HEK293T (cell line): ENCODE measurements at places on chromosomes 16 and 17.

DNA sequence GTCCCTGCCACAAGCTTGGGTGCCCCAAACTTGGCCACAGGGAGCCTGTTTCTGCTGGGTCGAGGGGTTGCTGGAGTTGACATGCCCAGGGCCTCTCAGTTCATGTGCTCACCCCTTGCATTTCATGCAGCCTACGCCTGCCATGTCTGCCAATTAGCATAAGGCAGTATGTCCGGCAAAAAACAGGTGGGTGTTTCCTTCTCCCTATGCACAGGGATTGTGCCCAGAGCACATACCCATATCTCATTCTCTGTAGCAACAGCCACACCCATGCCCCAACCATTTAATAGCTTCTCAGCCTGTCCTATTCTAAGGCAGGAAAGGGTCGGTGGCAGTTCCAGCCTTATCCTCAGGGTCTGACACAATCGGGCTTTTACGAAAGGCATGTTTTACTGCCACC, 340.4 kb upstream of the ASIC2 start:
- DNase-seq: no peak

GRCh38 chr16:83356266-83356665, 451.5 kb upstream of the HSBP1 start:
- peak; percentile 51 for DNase-seq

GRCh38 chr17:33647956-33648355, 354.9 kb upstream of the ASIC2 start:
- peak; percentile 9 for DNase-seq

GRCh38 chr17:50056961-50057330, 1.0 kb downstream of the ITGA3 start:
- DNase-seq: no peak

DNA sequence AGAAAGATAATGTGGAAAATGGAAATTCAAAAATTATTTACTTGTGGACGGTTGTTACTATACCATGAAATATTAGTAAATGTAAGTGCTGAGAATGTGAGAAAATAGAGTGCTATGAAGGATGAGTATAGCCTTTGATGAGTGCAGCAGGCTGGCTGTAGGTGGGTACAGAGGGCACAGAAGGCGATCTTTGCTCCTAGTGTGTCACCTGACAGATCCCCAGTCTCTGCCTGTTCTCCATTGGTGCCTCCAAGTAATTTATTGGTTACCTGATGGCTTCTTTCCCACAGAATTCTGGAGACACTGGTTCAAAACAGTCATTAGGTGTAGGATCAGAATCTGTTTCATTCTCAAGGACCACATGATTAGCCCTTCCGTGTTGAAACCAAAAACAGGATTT, 28.9 kb downstream of the ABCA9 start:
- DNase-seq: no peak

- DNase-seq: no peak
These were observed 15.8 kb downstream of the DRC3 start for GRCh38 chr17:17988427-17988945.

- no peak for DNase-seq
These were observed 1480.2 kb upstream of the CDH8 start for GRCh38 chr16:63516394-63516793.

DNA sequence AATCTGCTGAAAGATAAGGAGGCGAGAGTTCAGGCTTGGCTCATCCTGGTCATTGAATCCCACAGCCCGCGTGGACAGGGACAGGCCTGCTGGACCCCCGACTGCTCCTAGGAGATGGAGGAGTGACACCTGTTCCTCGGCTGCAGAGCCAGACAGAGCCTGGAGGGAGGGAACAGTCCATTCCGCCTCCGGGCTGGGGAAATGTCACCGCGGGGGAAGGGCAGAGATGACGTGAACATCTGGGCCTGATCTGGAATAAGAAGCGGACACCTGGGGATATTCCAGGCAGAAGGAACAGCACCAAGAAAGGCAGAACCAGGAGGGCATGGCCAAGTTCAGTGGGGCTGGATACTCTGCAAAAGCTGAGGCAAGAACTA, 1.5 kb downstream of the ZNF747 start:
- no peak for DNase-seq

GRCh38 chr17:80837711-80838110, 153.9 kb upstream of the CHMP6 start:
- DNase-seq: no peak

DNA sequence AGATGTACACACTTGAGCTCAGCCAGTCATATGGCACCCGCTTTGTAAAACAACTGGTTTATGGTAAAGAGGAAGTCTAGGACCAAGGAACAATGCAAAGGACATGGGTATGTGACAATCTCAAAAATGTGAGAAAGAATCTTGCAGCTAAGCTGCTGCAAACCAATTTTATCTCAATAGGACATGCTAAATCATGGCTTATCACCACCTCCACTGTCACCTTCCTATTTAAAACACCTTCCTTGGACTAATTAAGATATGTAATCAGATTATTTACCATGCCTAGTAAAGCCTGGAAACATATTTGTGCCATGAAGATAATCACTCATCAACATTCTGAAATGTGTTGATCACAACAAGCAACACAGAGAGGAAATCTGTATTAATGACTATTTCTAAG, 622.7 kb downstream of the CDH11 start:
- DNase-seq: no peak

GRCh38 chr17:63557416-63557815, 7.1 kb downstream of the DCAF7 start:
- DNase-seq: no peak

DNA sequence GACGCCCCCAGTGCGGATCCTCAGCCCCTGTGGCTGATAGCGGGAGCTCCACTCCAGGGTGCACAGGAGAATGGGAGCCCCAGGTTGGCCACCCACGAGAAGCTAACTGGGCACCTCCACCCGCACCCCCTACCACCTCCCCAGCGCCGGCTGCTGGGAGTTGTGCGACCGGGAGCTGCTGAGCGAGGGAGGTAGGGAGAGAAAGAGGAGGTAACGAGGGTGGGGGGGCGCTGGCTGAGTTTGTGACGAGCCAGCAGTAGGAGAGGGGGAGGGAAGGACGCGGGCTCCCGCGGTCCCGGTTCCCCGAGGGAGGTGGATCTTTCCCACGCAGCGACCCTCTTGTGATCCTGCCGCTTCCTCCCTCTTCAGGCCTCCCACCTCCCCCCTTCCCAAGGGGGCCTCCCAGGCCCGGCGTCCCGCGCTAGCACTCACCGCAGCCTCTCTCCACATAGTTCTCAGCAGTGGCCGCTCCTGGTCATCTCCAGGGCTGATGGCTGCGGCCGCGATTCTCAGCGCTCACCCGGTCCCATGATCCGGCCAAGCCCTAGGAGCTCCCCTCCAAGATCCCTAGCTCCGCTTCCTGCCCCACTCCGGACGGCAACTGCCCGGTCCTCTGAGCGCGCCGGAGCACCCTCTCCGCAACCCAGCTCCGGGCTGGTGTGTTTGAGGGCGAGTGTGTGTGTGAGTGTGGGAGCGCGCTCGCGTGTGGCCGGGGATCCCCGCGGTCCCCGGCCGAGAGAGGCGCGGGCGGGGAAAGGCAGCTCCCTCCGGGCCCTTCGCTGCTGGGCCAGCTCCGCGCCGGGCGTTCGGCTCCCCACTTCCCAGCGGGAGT, at the start of gene GRIN2A:
Gene GRIN2A, minus strand, starts transcription at position 207 of the 832 bp plus-strand sequence. CDS start 2,017 bp downstream, outside the sequence.
- DNase-seq: no peak

GRCh38 chr17:55845385-55845784, 94.5 kb downstream of the PCTP start:
- DNase-seq: peak; percentile 53

GRCh38 chr17:47935961-47936360, 5.4 kb upstream of the PNPO start:
- no peak for DNase-seq

- no peak for DNase-seq
These were observed 254.5 kb upstream of the ELAC2 start for GRCh38 chr17:13272296-13272695.

DNA sequence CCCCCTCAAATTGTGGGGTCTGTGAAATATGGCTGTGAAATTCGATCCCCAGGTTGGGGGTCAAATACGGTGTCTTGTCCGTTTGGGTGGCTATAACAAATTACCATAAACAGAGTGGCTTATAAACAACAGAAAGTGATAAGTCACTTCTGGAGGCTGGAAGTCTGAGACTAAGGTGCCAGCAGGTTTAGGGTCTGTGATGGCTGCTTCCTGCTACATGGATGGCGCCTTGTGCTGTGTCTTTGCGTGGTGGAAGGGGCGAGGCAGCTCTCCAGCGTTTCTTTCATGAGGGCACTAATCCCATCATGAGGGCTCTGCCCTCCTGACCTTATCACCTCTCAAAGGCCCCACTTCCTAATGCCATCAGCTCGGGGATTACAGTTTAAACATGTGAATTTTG, 120.0 kb downstream of the IRF8 start:
- DNase-seq: no peak

GRCh38 chr17:38442548-38442947, 14.3 kb downstream of the ARHGAP23 start:
- no peak for DNase-seq

- no peak for DNase-seq
These were observed 20.1 kb downstream of the ARHGAP17 start for GRCh38 chr16:24995033-24995432.

GRCh38 chr16:11219178-11219577, 36.8 kb downstream of the SOCS1 start:
- DNase-seq: no peak

GRCh38 chr17:37062021-37062420, 113.3 kb downstream of the AATF start:
- no peak for DNase-seq

- no peak for DNase-seq
These were observed 142.6 kb upstream of the CPHXL start for GRCh38 chr16:75868636-75869632.

DNA sequence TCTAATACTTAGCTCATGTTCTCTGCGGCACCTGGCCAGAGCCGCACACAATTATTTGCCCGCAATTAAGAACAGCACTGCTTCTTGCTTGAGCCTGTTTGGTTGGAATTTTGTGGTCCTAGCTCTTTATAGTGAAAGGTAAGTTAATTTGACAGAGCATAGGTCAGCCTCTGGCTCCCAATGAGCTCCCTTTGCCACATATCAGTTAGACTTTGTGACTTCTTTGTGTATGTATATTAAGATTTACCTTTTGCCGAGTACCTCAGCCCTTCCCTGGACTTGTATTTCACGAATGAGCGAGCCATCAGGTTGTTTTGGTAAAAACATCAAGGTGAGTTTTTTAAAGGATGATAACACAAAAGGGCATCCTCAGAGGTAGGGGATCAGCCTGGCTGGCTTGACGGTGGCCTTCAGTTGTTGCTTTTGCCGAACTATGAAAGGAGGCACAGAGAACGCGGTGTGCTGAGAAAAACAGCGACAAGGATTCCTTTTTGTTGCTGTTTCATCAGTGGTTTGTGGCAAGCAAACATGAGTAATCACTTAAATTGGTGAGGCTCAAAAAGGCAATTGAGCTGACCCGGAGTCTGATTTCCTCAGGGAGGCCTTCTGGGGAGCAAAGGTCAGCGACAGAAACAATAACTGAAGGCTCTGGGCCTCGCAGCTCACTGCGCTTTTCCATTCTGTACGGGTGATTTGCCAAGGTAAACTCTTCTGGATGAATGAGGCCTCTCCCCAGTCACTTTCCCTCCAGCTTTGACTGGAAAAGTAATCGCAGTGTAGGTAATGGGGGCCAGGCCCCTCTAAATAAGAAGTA, 163.6 kb downstream of the HS3ST3A1 start:
- DNase-seq: no peak

DNA sequence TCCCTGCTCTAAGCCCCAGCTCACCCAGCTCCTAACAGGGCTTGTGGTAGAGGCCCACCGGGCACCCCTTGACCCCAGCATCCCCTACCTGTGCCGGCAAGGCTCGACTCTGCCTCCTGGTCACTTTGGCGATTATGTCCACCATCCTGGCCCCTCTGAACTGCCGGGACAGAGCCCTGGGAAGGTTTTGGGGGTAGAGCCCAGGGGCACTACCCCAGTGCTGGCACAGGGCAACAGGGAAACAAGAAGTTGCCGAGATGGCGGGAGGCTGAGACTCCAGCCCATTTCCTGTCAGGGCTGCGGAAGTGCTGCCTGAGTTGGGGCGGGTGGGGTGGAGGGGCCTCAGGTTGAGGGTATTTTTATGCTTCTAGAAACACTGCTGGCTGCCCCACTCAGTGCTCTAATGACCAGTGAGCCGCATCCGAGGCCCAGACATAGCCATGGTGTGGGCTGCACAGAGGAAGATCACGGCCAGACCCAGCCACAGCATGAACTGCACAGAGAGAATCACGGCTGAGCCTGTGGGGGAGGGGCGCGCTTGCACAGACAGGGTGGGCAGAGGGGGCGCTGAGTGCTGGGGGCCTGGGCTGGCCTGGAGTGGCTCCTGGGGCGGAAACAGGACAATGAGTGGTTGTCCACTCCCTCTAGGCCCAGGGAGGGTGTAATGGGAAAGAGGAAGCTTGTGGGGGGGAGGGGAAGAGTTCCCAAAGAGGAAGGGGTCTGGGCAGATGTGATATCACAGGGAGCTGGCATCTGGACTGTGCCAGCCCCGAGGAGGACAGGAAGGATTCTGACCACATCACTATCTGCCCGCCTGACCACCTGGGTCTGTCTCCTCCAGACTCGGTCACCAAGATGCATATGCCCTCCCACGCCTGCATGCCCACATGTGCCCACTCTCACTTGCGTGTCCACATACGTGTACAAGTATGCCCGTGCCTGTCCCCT, 22.3 kb downstream of the ARHGAP27 start:
- no peak for DNase-seq

DNA sequence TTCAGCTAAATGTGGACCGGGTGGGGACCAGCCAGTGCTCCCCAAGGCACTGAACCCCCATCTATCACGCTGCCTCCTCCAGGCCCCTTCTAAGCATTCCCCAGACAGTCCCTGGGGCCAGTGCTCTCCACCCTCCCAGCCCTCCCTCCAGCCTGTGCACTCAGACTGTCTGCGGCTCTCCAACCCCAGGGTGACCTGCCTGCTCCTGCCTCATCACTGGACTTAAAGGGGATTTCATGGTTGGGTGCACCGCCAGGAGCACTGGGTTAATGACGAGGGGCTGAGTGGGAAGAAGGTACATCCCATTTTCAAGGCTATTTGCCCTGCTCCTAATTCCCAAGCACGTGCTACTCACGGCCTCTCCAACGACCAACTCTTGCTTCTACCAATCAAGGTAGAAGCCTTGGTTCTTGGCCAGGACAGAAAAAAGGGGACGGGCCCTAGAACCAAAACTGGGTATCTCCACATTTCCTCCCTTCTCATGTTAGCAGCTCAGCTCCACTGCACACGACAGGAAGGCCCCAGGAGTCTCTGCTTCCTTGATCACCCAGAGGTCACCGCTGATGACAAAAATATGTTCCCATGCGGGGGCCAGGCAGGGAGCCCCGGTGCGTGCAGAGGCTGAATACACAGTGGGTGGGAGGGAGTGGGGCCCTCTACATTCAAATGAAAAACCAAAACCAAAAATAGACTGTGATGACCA, 3.5 kb upstream of the ABR start:
- DNase-seq: no peak

DNA sequence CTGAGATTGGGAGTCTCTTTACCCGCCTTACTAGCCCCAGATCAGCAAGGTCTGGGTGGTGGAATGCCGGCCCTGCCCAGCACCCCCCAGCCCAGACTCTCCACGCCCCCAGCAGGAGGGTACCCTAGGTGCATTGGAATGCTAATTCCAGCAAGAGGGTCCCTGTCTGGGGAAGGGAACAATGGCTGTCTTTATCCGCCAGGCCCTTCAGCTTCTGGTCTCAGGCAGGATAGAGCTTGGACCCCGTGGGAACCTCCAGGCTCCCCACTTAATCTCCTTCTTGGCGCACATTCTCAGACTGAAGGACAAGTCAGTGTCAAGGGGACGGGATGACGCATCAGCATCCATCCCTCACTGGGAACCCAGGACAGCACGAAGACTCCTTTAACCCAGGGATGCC, 85.1 kb downstream of the LITAF start:
- DNase-seq: no peak
